ENCODE measurements at places on chromosomes 1 and 21. TPM values are rescaled to one million over a fixed set of nuclear protein-coding genes. Genes with fewer than 3 reads are reported as not detected.

GRCh38 chr1:30450818-30451233, 272.6 kb downstream of the MATN1 start:
- DNase-seq: no peak

GRCh38 chr21:23686737-23687523, 1920.4 kb downstream of the MRPL39 start:
- DNase-seq: no peak

The ERMAP gene
- 26.2 TPM for total RNA-seq

- no peak for DNase-seq
Measured at GRCh38 chr21:44778499-44778911, 23.1 kb downstream of the UBE2G2 start.

All from suprapubic skin (tissue), 4 donors.